ENCODE measurements at places on chromosomes 6 and 20.

DNA sequence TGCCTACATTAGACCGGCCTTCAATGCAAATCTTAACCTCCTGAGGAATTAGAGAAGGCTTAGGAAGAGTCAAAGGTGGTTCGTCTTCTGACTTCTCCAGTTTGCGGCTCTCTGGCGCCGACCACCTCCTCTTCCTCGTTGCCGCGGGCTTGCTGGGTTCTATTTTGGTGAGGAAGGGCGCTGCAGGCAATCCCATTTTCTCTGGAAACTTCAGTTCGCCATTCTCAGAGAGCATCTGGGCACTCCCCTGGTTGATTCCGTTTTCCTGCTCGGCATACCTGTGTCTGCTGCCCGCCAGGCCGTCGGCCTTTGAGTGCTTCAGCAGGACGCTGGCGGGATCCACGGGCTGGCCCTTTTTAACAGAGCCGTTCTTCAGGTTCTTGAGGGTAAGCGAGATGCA is 67.9 kb downstream of the GMPR start:
- DNase-seq, result no peak

DNA sequence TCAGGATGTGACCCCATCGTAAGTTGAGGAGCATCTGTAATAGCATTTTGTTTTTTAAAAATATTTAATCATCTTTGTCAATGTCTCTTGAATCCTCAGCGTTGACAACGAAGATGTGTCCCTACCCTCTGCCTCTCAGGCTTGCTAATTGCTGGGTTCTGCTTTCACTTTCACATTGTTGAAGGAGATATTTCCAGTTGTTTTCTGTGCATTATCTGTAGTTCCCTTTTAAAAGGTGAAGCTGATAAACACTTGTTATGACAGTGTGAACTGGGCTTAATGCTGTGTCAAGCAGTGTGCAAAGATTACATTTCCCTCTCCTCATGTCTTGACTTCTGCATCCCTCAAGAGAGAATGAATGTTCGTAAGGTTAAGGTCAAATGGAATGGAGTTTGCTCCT is 54.9 kb downstream of the CSE1L start:
- DNase-seq, result no peak

- DNase-seq, result peak; percentile 48
Observed at GRCh38 chr20:40687384-40688128, 1.5 kb downstream of the MAFB start.

DNA sequence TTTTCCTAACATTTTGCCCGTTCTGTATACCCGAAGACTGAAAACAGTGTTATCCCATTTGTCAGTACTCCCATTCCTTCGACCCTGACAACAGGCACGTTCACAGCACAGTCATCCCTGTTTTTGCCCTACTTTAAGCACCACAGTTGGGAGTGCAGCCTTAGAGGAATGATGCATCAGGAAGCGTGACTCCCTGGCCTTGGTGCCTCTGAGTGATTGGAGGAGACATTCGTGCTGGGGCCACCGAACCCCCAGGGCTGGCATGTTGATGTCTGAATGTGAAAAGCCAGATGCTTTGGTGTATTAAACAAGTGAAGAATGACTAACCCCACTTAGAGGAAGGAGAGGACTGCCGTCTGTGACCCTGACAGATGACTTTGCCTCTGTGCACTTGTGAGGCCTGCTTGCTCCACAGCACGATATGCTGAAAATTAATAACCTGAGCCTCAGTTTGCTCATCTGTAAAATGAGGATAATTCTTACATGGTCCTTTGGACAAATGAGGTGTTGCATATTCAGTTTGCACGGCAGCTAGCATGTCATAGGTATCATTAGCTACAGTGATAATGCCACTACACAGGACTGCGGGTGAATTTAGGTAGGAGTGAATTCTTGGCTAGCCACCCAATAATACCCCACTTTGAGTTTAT is 36.0 kb downstream of the STK35 start:
- DNase-seq, result no peak

DNA sequence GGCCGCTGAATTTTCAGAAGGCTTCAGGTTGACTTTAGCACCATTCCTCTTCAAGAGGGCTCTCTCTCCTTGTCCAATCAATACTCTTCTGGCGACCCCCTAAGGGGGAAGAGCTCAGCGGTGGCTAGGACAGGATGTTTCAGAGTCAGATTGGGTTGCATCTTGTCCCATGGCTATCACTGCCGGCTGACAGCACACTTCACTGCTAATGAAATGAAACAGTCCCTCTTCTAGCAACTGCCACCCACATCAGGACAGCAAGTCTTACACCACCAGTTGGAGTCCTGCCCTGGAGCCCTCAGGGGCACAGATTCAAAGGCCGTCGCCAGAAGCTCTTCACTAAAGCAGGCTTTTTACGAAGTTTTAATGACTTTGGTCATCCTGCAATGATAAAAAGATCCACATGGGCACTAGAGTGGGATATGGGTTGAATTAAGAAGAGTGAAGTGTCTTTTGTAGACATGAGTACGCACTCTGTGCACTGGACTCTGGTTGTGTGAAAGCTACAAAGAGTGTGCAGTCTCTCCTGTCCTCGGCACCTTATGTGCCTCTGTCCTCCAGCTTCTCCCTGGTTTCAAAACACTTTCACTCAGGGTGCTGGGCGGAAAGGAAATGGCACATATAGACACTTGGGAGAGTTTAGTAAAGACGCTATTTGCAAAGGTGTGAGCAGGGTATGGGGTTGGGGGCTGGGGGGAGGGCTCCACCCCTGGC is 66.1 kb upstream of the SLC22A16 start:
- DNase-seq, result no peak

DNA sequence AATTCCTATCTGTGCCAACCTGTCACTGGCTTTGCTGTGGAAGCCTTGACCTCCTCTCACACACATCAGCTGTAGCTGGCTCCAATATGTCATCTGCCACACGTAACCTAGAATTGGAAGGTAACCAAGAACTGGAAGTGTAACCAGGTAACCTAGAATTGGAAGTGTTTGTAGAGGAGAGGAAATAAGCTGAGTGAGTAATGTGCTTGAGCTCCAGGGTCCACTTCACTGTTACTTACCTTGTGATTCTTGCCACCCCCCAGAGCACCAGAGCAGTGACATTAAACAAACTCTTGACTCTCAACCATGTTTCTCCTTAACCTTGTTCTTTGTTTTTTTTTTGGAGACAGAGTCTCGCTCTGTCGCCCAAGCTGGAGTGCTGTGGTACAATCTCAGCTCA is 350.5 kb downstream of the NRN1 start:
- DNase-seq, result no peak

DNA sequence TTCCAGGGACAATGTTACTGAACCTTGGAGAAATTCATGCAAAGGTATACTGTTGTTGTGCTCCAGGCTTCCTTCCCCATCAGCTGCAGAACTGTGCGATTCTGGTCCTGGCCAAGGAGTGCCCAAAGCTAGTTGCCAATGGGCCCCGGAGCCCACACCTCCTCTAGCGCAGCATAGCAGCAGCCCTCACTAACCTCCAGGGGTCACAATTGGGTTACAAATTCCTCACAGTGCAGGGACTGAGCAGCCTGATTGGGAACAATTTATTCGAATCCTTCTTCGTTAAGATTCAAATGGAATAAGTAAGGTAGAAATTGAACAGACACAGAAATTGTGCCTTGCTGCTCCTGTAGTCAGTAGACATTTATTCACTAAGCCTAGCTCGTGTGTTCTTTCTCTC is 284.9 kb downstream of the PRKN start:
- no peak for DNase-seq

DNA sequence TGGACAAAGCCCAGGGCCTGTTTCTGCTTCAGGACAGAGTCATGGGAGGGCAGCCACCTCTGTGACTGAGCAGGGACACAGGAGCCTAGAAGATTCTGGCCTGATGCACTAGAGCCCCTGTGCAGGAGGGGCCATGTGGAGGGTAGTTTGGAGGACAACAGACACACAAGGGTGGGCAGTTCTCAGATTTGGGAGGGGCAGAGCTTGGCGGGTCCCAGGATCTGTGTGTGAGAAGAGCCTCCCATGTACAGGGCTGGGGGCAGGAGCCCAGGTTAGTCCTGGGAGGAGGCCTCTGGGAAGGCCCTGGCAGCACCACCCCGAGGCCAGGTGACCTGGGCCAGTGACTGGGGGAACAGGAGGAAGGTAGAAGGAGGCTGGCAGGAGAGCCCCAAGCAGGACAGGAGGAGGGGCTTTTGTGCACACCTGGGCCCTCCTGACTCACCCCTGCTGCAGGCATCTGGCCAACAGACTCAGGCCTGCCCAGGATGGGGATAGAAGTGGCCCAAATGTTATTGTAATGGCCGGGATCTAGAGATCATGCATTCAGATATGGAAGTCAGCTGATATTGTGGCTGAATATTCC is 1.4 kb upstream of the ULBP3 start:
- DNase-seq, result no peak

DNA sequence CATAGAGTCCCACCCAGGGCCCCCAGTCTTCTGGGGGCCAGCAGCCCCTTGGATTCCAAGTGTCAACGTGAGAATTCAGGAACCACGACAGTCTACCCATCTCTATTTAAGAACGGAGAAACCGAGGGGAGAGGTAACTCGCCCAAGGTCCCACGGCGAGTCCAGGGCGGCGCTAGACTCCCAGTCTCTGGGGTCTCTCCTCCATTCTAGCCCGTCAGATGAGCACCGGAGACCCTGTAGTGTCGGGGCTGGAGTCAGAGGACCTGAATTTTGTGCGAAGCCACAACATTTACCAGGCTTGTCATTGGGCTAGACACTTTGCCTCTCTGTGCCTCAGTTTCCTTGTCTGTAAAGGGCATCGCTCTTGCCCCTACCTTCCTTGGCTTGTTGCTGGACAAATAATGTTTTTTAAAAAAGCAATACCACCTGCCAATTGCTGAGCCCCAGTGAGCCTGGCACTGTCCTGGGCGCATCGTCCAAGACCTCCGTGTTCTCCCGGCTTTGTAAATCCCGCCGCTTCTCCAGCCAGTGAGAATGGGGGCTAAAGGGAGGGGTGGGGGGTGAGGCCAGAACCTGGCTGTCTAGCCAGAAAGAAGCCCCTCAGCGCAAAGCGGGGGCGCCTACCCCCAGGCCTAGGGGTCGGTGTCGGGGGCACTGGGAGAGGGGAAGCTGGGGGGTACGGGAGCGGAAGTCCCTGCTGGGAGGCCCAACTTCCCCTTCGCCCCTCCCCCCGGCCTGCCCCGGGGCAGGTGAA is 91.7 kb downstream of the NCR2 start:
- DNase-seq, result no peak

DNA sequence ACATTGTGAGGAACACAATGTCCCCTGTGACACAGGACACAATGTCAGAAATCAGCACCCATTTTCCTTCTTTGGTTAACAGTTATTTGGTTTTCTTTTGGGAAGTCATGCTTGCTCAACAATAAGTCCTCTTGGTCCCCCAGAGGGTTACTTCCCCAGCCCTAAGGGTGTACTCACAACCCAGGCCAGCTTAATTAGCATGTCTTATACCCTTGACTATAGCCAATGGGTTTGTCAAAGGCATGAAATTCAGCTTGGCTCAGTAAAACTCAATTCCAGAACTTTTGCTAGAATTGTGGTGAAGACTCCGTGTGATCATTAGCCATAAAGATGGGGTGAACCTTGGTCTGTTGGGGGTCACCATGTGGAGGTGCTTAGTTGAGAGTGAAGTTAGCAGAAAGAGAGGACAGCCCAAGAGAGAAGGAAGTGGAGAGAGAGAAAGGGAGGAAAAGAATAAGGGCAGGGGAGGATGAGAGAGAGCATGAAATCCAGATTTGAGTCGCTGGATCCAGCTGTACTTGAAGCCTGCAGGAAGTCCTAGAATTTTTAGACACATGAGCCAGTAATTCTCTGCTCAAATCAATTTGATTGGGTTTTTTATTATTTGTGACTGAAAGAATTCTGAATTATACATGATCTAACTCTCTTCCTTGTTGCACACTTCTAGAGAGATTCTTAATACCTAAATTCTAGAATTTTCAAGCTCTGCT is 321.3 kb upstream of the JAG1 start:
- no peak for DNase-seq

GRCh38 chr6:27176096-27176495 is 71.4 kb upstream of the PRSS16 start:
- no peak for DNase-seq

Measured in HuH-7.5 (cell line).